Stimulated activated CD8-positive, alpha-beta memory T cell treated with anti-CD3 and anti-CD28 coated beads, Interleukin-7, amount 100 ng/mL, for 4 hours (primary cell): ENCODE measurements at places on chromosomes 13 and 19.

DNA sequence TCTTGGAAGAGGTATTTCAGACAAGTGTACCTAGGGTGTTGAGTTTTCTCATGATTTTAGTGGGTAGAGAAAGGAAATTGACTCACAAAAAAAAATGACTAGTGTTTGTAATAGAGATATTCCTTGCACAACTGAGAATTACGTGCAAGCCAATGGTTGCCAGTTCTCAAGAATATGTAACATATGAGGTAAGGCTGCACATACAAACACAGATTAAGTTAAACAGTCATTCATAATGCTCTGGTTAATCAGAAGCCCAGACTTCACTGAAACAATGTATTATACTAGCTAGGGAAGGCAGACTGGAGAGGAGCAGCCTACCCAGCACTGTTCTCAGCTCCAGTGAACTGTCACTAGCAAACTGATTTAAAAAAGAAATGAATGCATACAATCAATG lies 418.3 kb downstream of the DIAPH3 start:
- DNase-seq: no peak

DNA sequence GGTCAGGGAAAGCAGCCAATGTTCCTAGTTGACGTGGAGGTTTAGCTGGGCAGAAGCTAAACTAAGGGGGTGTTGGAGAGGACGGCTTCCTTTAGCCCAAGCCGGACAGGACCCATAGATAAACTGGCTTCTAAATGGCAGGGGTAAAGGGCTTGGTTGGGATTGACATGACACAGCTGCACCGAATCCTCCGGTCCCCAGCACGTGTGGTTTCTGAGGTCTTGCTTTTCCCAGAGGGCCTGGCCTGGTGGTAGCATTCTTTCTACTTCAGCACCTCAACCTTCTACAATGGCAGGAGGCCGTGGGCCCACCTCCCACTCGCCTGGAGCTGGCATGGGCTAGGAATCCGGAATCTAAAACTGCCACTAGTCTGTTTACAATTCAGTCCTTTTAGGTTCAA lies 163.0 kb downstream of the FGF9 start:
- DNase-seq: no peak

- DNase-seq: no peak
Measured at GRCh38 chr19:10551698-10552301, 8.1 kb downstream of the ATG4D start.

DNA sequence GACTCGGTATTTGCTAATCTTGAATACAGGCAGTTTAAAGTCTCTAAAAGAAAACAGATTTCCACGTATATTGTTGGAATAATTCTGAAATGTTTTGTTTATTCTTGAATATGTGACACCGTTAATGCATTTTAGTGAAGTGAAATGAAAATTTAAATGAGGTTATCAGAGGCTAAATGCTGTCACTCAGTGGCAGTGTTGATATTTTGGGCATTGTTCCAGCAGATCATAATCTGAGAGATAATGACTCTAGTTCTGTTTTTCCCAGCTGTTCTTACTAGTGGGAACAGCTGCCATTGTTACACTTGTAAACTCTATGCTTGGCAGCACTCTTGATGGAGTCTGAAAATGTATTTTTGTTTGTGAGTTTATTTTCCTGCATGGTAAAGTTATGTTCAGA lies 365.6 kb upstream of the SLC10A2 start:
- no peak for DNase-seq

DNA sequence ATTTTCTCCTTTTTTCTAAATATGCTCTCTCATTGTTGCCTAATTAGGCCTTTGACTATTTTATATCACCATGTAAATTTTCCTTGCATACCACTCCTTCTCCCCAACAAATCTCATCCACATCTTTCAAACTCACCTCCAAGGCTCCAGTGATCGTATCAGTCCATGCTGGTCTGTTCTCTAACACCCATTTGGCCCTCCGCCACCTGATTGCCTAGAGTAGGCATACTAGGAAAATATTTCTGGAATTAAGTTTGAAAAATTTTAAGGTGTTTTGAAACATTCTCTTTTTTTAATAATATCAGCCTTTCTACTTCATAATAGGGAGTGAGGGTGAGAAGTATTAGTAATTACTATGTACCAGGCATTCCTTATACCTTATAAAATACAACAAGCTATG lies 473.9 kb downstream of the FGF9 start:
- DNase-seq: no peak

DNA sequence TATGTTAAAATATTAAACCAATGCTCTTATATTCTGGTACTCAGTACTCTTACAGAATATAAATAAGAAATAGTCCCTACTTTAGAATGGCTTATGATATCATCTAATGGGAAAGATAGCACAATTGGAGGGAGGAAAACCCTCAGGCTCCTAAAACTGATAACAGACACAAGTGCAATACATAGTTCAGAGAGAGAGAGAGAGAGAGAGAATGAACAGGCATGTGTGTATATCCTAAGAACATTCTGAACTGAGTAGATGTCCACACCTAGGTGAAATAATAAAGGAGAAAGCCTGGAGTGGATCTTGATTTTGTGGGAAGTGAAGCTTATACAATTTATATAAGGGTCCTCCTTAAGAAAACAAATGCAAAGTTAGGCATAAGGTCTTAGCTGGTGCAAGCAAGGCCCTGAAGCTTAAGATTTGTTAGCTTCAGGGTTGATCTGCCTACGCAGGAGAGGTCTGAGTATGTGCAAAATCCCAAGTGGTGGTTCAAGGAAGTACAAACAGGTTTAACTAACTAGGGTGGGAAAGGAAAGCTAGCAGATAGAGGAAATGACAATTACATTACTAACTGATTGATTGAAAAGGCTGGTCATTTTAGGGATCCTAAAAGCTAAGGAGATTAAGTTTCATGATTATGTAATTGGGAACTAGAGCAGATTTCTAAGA lies 53.3 kb downstream of the SOX21 start:
- DNase-seq: no peak

DNA sequence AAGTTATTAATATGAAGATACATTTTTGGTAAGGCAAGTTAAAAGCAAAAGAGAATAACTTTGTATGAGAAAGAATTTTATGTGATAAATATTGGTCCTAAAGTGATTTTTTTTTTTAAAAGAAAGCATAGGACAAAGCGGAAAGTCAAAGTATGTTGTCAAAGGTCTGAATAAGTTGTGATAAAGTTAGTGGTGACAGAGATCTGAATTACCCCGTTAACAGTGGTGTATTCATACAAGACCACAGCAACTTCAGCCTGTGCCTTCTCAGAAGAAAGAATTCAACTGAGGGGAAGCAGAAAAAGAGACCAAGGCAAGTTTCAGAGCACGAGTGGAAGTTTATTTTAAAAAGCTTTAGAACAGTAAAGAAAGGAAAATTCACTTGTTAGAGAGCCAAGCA lies 19.0 kb upstream of the ZNF566 start:
- DNase-seq: no peak

- DNase-seq: no peak
Measured at GRCh38 chr19:51681286-51681941, 11.7 kb upstream of the SPACA6 start.

DNA sequence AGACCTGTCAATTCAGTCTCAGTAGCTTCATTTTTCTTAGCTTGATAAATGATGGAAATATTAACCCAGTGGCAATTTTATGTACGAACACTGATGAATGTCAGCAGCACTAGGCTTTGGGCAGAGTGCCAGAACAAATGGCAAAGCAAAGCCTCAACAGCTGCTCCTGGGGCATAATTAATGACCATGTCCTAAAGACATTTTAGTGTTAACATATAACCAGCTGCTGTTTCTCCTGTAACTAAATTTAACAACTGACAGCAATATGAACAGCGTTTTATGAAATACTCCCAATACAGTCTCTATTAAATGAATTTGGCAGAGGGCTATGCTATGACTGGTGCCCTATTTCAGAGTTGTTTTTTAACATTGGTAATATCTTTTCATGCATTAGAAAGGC lies 47.1 kb downstream of the ZNF568 start:
- DNase-seq: no peak

DNA sequence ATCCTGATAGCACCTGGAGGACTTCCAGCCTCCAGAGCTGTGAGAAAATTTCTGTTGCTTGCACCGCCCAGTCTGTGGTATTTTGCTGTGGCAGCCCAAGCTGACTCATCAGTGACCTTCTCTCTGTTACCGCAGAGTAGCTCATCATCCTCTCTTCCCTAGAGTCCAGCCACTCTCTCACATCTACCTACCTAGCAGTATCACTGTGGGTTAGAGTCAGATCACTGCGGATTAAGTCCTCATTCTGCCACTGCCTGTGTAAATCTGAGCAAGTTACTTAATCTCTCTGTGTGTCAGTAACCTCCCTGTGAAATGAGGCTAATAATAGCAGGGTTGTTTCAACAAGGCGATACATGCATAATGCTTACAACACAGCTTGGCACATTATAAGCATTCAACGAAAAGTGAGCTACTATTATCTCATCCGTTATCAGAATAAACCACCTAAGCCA lies 40.3 kb upstream of the USPL1 start:
- DNase-seq: peak; percentile 32

DNA sequence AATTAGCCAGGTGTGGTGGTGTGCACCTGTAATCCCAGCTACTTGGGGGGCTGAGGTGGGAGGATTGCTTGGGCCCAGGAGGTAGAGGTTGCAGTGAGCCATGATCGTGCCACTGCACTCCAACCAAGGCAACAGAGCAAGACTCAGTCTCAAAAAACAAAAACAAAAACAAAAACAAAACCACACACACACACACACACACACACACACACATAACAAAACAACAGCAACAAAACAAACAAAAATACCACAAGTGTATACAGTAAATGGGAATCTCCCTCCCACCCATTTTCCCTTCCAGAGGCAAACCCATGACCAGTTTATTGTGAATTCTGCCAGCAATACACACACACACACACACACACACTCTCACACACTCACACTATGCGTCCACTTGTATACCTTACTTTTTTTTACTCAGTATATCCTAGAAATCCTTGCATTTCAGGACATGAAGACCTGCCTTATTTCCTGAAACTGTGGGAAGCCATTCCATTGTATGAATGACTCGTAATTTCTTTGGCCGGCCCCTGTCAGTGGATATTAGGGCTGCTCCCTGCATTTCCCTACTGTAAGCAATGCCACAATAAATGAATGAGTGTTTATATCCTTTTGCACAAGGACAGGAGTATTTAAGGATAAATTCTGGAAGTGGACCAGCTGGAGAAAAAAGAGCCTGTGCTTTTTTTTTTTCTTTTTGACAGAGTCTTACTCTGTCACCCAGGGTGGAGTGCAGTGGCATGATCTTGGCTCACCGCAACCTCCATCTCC lies 6.9 kb upstream of the PLEKHF1 start:
- no peak for DNase-seq

DNA sequence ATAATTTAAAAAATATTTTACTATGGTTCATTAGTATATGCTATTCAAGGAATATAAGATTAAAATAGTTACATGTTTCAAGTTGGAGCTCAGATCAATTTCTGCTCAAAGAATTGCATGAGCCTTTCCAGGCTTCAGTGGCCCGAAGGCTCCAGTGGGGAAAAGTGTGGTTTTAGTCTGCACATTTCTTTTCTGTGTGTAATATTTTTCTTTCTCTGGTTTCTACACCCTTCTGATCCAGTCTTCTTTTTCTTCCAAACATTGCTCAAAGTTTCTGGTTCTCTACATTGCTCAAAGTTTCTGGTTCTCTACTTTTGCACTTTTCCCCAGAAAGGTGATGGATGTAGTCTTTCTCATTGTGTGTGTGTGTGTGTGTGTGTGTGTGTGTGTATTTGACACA lies 64.7 kb upstream of the OXGR1 start:
- no peak for DNase-seq

DNA sequence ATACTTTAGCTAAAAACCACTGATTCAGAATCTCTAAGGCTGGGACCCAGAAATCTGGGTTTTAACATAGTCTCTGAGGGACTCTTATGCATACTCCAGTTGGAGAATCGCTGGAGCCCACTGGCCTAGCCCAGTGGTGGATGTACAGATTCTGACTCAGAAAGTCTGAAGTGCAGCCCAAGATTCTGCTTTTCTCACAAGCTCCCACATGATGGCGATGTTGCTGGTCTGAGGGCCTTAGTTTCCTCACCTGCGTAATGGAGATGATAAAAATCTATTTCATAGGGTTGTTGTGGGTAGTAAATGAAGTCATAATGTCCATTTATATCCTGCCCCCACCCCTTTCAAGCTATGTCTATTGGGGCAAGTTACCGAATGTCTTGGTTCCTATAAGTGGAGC lies 7.7 kb upstream of the CDADC1 start:
- no peak for DNase-seq

DNA sequence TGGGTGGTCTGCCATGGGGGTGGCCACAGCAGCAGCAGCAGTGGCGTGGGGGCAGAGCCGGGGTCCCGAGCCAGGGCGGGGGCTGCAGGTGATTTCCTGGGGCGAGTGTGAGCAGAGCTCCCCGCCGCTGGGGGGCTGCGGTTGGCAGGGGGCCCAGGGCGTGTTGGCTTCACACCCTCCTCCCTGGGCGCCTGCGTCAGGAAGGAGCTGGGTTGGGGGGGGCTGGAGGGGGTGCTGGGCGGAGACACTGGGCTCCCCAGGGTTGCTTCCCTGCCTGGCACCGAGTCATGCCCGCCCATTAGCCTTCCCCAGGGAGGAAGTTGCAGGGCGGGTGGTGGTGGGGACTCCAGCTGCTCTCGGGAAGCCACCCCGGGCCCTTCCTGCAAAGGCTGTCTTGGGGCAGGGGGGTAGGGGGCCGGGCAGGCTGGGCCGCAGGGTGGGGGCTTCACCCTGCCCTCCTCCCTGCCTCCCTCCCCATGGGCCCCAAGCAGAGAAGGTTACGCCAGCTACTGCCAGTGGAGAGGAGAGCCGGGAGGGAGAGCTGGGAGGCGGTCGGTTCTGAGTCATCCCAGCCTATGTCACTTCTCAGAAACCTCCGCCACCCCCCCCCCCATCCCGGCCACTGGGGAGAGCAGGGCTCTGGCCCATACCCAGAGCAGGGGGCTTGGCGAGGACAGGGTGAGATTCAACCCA lies 4.6 kb downstream of the MIDN start:
- peak; percentile 54 for DNase-seq

GRCh38 chr19:6218491-6219146 lies 61.2 kb downstream of the MLLT1 start:
- peak; percentile 70 for DNase-seq

DNA sequence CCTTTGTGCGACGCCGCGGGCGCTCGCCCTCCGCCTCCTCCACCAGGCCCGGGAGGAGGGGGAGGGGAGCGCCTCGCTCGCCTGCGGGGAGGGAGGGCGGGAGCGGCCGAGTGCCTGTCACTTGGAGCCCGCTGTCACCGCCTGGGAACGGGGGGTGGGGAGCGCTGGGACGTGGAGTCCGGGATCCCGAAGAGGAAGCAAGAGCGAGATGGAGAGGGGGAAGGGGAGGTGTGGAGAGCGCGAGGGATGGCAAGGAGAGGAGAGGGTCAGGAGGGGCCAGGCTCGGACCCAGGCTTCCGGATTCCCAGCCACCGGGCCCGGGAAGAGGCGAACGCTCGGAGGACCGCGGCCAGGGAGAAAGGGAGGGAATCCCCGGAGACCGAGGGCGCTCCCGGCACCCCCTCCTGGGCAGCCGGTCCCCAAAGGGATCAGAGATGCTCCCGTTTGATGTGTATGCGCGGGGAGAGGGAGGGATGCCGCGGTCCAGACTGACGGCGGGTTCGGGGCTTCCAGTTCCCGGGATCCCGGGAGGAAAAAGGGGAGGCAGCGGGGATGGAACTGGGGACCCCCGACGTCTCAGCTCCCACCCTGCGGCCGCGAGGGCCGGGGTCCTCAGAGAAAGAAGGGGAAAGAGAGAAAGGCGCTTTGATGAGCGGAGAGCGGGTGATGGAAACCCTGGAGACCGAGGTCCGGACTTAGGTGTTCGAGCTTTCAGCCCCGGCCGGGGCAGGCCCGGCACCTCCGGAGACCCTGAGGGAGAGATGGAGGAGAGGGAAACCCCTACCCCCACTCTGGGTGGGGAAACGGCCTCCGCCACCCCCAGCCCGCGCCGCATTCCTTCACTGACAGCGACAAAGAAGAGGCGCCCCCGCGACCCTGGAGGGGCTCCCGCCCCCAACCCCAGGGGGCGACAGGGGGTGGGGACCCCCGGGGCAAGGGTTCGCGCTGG lies 4.7 kb upstream of the DPF1 start:
- no peak for DNase-seq
